ENCODE measurements at places on chromosomes 4 and X. TPM values are rescaled to one million over a fixed set of nuclear protein-coding genes. Genes with fewer than 3 reads are reported as not detected.

GRCh38 chr4:143399113-143399949 lies 62.7 kb downstream of the GAB1 start:
- DNase-seq = no peak

DNA sequence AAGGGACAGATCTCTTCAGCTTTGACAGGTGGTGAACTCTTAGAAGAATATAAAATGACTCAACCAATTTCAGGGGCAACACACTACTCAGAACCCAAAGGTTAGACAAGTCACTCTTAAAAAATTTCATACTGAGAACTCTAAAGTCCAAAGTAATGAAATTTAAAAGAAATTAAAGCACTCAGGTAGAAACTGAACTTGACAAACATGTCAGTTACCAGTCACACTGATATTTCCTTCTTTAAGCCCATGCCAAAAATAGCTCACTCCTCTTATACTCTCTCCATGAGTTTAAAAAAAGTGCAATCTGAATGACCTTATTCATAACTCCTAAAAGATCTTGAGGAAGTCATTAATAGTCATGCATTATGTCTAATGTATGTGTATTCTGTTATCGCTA lies 40.3 kb downstream of the AMMECR1 start:
- DNase-seq = no peak

DNA sequence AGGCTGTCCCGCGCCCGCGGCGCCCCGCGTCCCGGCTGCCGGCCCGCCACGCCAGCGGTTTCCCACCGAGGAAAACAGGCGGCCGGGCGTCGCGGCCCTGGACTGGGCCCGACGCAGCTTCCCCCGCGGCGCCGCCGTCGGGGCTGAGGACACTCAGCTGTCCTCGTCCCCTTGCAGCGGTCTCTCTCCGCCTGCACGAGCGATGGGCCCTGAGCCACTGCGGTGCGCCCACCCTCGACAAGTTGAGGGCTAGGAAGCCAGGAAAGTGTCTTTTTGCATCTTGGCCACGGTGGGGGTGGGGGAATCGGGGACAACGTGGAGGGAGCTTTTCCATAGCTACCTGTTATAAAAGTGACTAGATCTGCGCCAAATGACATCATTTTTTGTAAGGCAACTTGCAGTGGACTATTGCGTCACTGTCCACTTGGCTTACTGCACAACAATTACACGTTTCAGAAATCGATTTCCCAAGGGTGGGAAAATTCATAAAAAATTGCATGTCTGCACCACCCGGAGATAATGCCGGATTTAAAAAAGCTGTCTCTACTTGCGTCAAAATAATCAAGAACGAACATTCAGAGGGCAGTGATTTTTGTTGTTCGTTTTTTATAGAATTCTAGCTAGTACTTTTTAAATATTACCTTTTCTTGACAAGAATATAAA lies 1.1 kb downstream of the KLHL15 start:
- DNase-seq = no peak

- DNase-seq = no peak
Observed at GRCh38 chr4:16270454-16271328, 44.4 kb upstream of the TAPT1 start.

DNA sequence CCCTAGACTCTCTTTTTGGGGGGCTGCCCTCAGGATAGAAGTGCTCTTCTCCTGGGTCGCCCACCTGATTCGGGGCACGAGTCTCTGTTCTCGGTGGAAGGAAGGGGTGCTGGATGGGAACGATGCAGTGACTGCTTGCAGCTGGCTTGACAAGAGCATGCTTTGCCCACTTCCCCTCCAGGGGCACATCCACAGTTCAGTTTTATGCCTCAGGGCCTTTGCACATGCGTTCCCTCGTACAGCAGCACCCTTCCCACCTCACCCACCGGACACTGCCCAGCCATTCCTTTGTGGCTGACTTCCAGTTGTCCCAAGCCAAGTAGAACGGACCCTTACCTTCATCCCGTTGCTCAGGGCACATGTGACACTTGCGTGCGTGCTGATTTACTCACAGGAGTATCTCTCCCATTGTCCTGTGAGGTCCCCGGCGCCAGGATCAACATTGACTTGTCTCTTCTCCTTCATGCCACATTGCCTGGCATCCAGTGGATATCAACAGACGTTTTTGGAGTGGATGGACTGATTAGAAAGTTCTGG lies 60.0 kb downstream of the C4orf50 start:
- DNase-seq = peak; percentile 34

GRCh38 chr4:141432000-141432712 lies 204.2 kb upstream of the IL15 start:
- DNase-seq = no peak

- DNase-seq = no peak
Observed at GRCh38 chr4:24001486-24002329, 111.9 kb upstream of the PPARGC1A start.

GRCh38 chr4:123423819-123424218 lies 27.2 kb downstream of the SPRY1 start:
- no peak for DNase-seq

- DNase-seq = peak; percentile 65
Observed at GRCh38 chr4:8547108-8547911, 32.9 kb upstream of the GPR78 start.

DNA sequence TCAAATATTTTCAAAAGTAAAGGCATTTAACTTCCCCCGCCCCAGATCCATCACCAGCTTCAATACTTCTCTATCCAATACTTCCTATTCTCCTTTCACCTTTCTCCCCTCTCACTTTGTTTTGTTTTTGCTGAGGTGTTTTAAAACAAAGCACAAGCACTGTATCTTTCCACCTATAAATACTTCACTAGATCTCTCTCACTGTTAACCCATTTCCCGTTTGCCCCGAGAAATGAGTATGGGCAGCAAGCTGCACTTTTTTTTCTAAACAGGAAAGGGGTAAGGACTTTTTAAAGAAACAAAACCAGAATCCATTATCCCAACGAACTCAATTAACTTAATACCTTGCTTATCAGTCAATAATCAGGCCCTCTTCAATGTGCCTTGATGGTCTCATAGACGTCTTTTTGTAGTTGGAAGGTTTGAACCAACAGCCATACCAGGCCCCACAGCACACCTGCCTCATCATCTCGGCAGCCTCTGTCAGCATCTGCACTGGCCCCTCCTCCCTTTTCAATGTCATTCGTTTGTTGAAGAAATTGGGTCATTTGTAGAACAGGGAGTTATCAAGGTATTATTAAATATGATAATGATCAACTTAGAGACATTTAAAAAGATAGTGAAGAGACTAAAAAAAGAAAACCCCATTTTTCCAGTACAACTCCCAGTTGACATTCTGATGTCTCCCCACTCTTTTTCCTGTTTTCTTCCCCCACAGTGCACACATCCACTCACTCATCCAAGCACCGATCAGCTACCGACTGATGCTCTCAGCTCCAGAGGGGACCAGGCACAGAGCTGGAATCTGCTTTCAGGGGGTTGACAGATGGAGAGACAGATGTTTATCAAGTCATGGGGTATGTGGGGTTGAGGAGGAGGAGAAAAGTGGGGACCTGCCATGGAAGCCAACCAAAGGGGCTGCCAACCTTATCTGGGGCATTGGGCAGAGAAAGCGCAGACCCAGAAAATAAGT lies 25.8 kb downstream of the CRMP1 start:
- DNase-seq = no peak

- DNase-seq = no peak
Observed at GRCh38 chrX:124679199-124679598, 332.8 kb downstream of the SH2D1A start.

DNA sequence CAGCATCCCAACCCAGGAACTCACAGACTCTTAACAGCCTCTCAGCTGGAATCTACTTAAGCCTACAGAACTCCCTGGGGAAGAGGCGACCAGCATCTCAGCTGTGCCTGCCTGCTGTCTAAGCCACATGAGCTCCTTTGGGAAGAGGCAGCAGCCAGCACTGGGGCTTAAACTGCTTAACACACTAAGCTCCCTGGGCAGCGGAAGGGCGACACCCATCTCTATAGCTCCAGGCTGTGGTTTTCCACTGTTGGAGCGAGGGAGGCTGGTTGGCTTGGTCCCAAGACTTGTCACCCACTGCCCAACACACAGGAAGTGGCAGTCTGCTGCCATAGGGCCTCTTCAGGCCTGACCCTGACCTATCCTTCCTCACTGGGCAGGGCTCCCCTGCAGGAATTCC lies 1544.1 kb upstream of the ADGRL3 start:
- DNase-seq = no peak

SH3RF1 gene
- total RNA-seq = 13.0 TPM

MAMLD1 gene
- 1.9 TPM for total RNA-seq

BEX1 gene
- not detected for total RNA-seq

ARMCX4 gene
- 5.2 TPM for total RNA-seq

USP17L27 gene
- total RNA-seq = not detected

SHROOM4 gene
- total RNA-seq = 6.0 TPM

MPC1L gene
- not detected for total RNA-seq

DOK7 gene
- 2.8 TPM for total RNA-seq

TRMT10A gene
- total RNA-seq = 2.8 TPM

Measured in lower leg skin (tissue), 4 donors.